ENCODE measurements at places on chromosomes 1 and 21.

DNA sequence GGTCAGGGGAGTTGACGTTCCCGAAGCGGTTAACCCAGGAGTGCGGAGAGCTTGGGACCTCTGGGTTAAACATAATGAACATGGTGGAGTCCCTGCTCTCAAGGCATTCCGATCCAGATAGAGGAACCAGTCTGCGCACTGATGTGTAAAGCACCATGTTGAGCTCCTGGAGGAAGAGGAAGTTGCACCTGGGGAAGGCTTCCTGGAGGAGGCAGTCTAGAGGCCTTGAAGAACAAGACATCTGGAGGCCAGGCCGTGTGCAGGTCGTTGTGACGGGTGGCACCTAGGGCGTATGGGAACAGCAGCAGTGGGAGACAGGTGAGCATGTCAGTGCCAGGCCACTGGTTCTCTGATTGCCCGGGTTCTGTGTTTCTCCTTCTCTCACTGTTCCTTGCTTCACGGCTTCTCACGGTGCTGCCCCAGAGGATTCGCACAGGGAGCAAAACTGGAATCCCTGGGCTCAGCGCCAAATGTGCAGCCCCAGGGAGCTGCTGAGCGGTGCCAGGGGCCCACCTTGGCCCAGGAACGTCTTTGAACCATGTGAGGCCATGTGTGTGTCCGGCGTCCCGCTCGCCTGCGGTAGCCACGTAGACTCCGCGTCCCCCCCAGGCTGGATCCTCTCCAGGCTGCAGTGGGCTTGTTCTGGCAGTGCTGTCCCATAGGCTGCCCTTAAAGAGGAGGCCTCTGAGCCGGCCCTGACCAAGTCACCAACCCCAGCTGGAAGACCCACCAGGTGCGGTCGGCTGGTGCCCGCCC lies 122.9 kb upstream of the GALNT2 start:
- no peak for DNase-seq

- DNase-seq = no peak
Observed at GRCh38 chr1:243320224-243320623, 64.4 kb downstream of the SDCCAG8 start.

DNA sequence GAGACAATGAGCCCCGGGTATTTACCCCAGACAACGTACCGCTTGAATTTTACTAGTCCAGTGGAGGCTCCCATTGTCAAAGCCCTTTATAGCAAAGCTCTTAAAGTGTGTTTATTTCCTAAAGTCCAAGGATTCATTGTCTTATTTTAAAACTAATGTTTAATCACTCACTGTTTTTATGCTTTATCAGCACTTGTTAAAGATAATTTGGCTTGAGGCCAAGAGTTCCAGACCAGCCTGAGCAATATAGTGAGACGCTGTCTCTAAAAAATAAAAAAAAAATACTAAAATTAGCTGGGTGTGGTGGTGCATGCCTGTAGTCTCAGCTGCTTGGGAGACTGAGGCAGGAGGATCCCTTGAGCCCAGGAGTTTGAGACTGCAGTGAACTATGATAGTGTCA lies 202.8 kb downstream of the RYR2 start:
- no peak for DNase-seq

DNA sequence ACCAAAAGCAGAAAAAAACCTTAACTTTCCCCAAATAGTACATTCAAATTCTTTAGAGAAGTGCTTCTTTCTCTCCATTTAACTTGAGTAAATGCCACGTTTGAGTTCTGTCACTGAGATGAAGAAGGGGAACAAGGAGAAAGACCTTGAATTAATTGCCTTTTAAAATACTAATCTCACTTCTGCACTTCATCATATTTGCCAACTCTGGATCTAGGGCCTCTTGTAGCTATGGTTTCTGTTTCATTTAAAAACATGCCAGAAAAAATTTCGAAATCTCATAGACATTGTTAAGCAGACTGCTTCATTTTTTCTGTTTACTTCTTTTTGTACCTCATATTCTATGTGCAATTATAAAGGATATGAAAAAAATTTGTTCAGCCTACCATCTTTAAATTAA lies 24.6 kb downstream of the MIXL1 start:
- DNase-seq = no peak

DNA sequence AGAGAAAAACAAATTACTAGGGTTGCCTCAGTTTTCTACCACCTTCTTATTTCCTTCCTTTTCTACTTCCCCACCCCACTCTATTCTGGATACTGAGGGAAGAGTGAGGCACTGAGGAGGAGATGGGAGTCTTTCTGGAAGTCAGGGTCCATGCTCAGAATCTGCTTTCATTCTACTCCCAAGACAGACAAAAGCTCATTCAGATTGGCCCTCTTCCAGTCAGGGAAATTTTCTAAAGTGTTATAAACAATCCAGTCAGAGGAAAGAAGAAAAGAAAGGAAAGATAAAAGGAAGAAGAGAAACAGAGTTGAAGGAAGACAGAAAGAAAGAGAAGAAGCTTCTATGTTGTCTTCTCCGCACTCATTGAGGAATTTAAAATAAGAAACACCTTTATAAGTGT lies 228.6 kb downstream of the COP1 start:
- DNase-seq = no peak

DNA sequence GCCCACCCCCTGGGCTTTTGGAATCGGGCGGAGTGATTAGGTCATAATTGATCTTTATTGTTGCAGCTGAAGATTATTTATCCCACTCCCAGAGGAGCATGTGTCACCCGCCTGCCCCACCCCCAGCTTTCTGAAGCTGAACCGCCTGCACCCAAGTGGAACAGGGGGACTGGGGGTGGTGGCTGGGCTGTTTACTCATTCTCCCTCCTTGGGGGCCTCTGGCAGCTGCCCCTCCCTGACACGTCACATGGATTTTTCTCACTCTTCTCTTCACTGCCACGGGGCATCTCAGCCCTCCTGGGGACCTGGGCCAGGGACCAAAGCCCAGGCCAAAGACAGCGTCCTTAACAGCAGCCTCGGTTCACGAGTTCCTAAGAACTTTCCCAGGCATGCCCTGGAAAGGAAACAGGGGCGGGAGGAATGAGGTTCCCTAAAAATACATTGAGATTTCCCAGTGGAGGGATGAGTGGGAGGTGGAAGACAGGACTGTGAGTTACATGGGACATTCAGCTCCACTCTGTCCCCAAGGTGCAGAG lies 31.6 kb upstream of the SOX13 start:
- DNase-seq = no peak

All from CD8-positive, alpha-beta T cell (primary cell).